Fibroblast of skin of right biceps (primary cell): ENCODE measurements at places on chromosomes 3 and 15.
A peak's percentile ranks its signal among the peaks of the same experiment; 100 is the strongest.

GRCh38 chr3:179292450-179292849 lies 30.4 kb upstream of the ZNF639 start:
- peak; percentile 3 for DNase-seq

DNA sequence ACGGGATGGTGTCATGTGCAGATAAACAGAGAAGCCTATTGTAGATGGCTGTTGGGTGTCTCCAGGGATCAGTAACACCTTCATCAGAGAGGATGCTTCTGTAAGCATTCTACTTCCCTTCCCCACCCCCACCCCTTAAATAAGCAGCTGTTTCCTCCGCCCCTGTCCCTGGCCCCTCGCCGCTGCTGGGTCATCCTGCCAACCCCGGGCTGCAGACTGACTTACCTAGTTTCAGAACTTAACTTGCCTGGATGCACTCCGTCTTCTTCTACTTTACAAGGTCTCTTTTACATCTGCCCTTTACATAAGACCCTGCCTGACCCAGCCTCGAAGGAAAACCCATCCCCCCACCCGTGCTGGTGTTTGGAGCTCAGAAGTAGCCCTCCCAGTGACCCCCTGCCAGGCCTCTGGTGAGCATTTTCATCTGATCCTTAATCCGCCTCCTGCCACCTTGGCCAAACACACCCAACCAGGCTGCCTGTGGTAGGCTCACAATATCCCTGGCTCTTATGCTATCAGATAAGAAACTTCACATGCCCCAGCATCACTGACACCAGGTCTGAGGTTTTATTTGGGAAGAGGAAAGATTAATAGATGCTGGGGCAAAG lies 103.0 kb upstream of the HES1 start:
- DNase-seq: no peak

DNA sequence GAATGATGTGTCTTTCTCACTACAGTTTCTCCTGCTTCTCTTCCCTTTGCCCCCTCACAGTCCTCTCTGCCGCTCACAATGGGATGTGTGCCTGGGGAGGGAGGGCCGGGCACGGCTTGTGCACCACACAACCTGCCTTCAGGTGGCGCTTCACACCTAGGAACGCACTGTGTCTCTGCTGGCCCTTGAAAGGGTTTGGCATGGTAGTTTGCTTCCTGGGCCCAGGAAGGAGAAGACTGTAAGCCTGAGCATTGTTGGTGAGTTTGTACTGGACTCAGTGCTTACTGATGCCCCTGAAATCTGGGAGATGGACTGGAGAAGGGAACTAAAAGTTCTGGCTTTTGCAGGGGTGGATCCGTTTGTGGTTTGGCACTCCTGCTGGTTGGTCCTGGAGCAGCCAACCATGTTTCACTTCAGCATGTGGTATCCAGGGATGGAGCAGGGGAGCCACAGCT lies 9.2 kb downstream of the ALPK3 start:
- DNase-seq: no peak

- DNase-seq: no peak
These were observed 39.8 kb upstream of the CRTC3 start for GRCh38 chr15:90489944-90490343.

DNA sequence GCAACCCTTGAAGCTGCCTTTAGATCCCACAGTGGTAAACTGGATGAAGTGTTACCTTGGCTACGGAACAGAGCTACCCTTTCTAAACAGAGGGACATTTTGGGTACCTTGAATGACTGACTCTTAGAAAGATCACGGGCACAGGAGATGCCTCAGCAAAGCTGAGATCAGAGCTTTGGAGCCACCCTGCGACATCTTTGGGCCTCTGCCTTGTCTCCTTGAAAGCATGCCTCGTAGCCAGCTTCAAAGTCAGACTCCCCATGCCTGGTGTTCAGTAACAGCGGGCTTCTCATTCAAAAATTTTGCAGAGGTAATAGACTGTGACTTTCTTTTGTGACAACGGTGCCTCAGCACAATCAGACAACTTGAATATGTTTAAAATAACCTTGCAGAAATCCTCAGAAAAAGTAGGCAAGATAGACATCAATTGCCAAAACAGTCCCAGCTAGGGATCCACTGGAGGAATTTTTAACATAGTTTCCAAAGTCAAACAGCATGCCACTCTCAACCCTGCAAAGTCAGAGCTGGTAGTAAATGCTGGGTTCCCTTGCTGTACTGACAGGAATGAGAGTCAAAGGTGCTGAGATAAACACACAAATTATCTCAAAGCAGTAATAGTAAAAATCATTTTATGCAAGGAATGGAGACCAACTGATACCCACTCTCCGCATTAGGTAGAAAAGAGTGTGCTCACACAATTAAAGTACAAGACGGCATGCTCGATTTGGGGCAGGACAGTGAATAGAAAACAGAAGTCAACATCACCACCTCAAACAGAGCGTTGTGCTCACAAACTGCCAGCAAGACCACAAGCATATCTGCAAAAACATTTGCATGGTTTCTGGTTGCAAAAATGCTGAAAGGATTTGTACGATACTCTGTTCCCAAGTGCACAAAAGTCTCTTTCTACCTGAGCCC lies 82.1 kb downstream of the MYO1E start:
- no peak for DNase-seq

DNA sequence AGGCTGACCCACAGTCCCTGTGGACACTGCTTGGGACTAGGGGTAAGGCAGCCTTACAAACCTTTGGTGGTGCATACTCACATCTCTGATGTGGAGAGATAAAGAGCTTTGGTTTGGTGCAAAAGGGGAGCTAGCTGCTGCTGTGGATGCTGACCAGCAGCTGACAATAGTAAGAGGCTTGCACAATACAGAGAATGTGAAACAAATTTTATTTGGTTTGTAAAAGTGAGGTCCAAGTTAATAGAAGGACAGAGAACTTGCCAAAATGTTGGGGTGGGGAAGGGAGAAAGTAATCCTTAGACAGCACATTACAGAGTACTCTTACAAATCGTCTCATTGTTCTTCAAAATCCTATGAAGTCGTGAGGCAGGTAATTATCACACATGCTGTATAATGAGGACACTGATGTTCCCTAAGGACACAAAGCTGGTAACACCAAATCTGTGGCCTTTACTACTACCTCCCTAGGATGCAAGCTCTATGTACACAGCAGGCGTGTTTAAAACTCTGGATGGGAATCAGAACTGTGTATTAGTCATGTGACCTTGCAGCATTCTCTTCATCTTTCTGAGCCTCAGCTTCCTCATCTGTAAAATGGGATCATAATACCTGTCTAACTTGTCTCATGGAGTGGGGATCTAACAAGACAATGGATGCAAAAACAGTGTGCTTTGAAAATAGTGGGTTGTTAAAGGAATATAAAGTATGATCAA lies 21.6 kb downstream of the ARHGAP31 start:
- DNase-seq: no peak

DNA sequence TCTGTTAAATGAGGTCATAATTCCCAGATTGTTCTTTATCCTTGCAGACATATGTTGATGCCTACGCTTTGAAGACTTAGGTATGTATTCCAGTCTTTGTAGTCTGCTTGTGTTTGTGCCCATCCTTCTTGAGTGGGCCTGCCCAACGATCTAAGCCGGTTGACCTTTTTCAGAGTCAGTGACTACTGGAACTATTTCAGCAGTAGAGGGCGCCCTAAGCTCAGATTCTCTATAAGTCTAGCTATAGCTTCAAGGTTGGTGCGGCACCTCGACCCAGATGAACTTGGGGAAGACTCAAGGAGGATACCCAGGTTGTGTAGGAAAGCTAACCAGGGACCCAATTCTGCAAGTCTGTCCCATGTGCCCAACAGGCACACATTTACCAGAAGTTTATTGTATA lies 228.8 kb upstream of the PPP2R3A start:
- peak; percentile 2 for DNase-seq

GRCh38 chr3:154243353-154243752 lies 80.9 kb downstream of the DHX36 start:
- DNase-seq: peak; percentile 51

- DNase-seq: no peak
These were observed 130.9 kb upstream of the SATB1 start for GRCh38 chr3:18556001-18556408.

GRCh38 chr3:195809796-195810454 lies 1.8 kb downstream of the MUC4 start:
- peak; percentile 19 for DNase-seq

- no peak for DNase-seq
These were observed 174.5 kb downstream of the NR2F2 start for GRCh38 chr15:96505014-96505413.

GRCh38 chr15:69522361-69522760 lies 69.7 kb downstream of the RPLP1 start:
- DNase-seq: no peak

GRCh38 chr15:38401701-38402100 lies 52.2 kb upstream of the FAM98B start:
- DNase-seq: peak; percentile 28
